ENCODE measurements at places on chromosomes 6 and 20.
A peak's percentile ranks its signal among the peaks of the same experiment; 100 is the strongest.

- DNase-seq = no peak
Observed at GRCh38 chr6:118881440-118882313, 12.3 kb upstream of the ASF1A start.

GRCh38 chr6:118387921-118388701 lies 160.0 kb upstream of the PLN start:
- no peak for DNase-seq

DNA sequence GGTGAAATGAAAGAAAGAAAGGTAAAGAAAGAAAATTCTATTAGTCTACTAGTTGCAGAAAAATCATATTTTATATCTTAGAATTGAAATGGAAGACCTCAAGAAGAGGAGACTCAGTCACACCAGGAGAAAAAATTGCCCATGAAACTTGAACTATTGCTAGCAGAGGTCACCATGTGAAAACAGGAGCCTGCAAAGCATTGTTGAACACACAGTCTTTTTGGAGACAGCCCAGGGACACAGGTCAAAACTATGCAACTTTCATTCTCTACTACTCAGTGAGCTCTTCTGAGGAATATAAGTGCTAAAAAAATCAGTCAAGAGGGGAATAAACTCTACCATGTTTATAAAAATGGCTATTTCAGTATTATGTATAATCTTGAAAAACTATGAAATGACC lies 89.8 kb upstream of the TENT5A start:
- DNase-seq = no peak

- DNase-seq = no peak
Observed at GRCh38 chr20:31494131-31494530, 19.0 kb downstream of the REM1 start.

GRCh38 chr20:48169650-48170225 lies 384.5 kb upstream of the SULF2 start:
- DNase-seq = no peak

- DNase-seq = no peak
Observed at GRCh38 chr20:10921491-10922010, 247.8 kb upstream of the JAG1 start.

GRCh38 chr6:27163834-27164233 lies 83.7 kb upstream of the PRSS16 start:
- peak; percentile 61 for DNase-seq

- DNase-seq = no peak
Observed at GRCh38 chr20:42852691-42853090, 337.0 kb downstream of the PTPRT start.

- DNase-seq = no peak
Observed at GRCh38 chr6:14917109-14917910, 328.6 kb upstream of the JARID2 start.

GRCh38 chr6:118401325-118401975 lies 146.6 kb upstream of the PLN start:
- no peak for DNase-seq

Data from suppressor macrophage (primary cell).